ENCODE measurements at places on chromosomes 11 and 22. TPM values are rescaled to one million over a fixed set of nuclear protein-coding genes. Genes with fewer than 3 reads are reported as not detected.

DNA sequence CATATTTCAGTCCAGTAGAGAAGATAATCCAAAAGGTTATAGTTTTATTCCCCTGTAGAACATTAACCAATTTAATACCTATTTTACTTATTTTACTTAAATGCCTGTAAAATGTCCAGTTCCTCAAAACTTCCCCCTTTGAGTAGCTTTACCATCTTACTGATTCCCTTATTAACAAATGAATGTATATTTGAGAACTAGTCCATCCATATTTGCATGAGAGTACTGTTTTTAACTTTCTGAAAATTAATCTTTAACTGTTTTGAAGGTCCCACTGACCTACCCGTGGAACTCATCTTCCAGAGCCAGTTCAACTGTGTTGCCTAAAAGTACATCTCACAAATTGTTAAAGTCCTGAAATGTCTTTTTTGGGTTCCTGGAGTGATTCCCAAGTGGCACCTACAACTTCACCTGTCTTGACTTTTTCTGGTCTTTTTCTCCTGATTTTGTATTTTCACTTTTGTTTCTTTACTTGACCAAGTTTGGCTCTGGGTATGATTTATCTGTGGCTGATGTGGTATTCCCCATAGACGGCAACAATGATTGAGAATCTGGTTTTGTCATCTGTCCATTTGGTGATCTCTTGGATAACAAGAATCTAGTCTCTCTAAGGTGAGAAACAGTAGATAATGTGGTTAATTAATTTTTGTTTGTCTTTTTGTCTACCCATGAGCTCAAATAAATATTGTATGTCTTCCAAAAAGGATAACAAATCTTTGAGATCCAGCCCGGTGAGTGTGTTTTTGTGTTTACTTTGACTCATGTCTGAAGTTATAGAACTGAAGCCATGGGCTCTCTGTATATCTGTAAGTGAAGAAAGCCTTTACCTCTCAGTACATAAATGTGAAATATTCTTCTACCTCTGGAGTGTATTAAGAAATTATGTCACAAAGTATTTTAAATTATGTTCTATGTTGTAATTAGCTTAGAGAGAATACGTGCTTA is 174.2 kb downstream of the ETS1 start:
- peaks cover 3% of the 10 kb centered on the region for H3K27me3 ChIP-seq
- no peak overlapping the region for H3K4me3 ChIP-seq
- H3K4me1 ChIP-seq = peaks cover 2% of the 10 kb centered on the region

- DNase-seq = no peak
- H3K36me3 ChIP-seq = peaks cover 4% of the 10 kb centered on the region
- H3K27me3 ChIP-seq = peaks cover 10% of the 10 kb centered on the region
- H3K4me3 ChIP-seq = no peak overlapping the region
Measured at GRCh38 chr22:30697975-30698374, 3.3 kb downstream of the OSBP2 start.

DNA sequence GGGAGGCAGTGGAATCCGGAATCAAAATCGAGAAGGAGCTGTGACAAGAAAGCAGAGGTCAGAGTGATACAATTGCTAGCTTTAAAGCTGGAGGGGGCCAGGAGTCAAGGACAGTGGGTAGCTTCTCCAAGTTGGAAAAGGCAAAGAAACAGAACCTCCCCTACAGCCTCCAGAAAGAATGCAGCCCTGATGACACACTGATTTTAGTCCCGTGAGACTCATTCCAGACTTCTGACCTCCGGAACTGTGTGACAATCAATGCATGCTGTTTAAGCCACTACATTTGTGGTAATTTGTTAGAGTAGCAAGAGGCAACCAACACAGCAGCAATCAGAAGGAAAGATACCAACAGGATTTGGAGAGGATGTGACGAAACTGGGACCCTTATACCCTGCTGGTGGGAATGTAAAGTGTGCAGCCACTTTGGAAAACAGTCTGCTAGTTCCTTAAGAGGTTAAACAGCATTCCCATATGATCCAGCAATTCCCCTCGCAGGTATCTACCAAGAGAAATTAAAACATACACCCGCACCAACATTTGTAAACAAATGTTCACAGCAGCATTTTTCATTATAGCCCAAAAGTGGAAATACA is 66.7 kb downstream of the DSCAML1 start:
- no peak for DNase-seq
- no peaks in the 10 kb centered on the region for H3K4me1 ChIP-seq
- H3K27ac ChIP-seq = no peak overlapping the region

- H3K4me3 ChIP-seq = no peak overlapping the region
- H3K27me3 ChIP-seq = peaks cover 2% of the 10 kb centered on the region
- H3K4me1 ChIP-seq = peaks cover 3% of the 10 kb centered on the region
- no peaks in the 10 kb centered on the region for H3K36me3 ChIP-seq
- H3K27ac ChIP-seq = no peak overlapping the region
- no peak for DNase-seq
Measured at GRCh38 chr22:22355096-22355834, 110.7 kb downstream of the VPREB1 start.

DNA sequence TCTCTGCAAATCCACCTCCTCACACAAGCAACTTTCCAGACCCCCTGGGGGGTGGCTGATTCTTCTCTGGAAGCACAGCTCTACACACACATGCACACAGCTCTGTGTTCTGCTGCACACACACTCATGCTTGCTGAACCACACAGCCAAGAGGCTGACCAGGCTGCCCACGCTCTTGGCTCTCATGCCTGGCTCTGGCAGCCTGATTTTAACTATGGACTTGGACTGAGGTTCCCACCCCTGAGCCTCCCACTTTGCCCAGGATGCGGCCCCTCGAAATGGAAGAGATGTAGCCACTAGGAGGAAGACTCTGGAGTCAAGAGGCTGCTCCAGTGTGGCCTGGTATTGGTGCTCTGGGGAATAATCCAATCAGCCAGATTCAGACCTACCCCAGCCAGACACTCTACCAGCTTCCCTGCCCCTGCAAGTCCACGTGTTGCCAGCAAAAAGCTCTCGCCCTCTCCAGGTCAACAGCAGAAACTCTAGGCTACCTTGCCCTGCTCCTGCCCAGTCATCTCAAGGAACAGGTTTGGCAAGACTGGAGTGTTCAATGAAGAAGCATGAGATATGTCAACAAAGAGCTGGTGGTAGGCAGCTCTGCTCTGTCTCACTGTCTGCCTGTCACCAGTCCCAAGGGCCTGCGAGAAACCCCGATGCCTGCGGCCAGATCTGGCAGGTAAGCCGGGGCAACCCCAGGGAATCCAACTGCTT is 8.8 kb upstream of the CASTOR1 start:
- no peak overlapping the region for H3K4me3 ChIP-seq
- H3K27ac ChIP-seq = no peak overlapping the region

DNA sequence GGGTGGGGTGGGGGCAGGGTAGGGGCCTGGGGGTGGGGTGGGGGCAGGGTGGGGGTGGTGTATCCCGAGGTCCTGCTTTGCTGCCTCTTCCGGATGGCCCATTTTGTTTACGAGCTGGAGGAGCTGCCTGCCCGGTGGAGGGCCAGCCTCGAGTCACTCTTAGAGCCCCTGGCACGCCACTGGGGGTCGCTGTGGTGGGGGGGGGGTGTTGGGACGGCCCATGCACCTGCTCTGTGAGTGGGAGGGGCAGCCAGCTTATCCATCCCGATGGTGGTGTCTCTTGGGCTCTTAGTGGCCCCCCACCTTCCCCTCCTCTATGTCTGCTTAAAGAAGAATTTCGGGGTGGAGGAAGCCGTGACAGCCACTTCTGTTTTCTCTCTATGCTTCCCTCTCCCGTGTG is 24.6 kb downstream of the MRGPRD start:
- H3K4me3 ChIP-seq = no peak overlapping the region
- DNase-seq = peak; percentile 30
- H3K4me1 ChIP-seq = peaks cover 1% of the 10 kb centered on the region

DNA sequence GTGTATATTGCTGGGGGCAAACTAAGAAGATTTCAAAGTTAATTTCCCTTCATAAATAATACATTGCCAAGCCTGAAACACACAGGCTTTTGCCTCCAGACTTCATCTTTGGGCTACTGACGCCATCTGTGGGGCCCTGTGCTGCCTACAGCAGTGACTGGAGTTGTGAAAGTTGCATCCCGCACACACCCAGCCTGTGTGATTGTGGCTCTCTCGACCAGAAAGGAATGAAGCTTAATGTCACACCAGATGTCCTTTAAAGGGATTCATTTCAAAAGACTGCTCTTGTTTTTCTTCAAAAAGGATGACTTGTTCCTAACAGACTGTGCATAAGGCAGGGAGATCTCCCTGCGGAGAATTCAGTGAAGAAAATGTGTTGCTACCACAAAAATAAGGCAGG is 210.5 kb downstream of the FAM181B start:
- H3K4me1 ChIP-seq = no peaks in the 10 kb centered on the region
- peaks cover 2% of the 10 kb centered on the region for H3K27me3 ChIP-seq
- no peaks in the 10 kb centered on the region for H3K36me3 ChIP-seq
- no peak overlapping the region for H3K4me3 ChIP-seq

DNA sequence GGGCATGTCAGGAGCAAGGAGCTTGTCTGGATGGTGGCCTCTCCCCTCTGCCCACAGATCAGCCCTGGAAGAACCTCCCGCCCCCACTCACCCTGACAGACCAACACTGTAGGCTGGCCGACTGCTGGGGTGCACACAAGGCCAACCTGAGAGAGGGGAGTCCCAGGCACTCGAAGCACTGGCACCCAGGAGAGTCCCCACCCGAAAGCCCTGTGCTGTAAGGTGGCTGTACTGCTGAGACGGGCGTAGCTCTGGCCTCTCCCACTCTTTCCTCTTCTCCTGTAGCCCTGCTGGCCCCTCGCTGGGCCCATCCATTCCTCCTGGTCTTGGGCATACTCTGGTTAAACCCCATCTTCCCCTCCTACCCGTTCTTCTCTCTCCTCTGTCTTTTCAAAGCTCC is 39.7 kb downstream of the MYO7A start:
- H3K4me3 ChIP-seq = no peak overlapping the region
- H3K4me1 ChIP-seq = no peaks in the 10 kb centered on the region
- no peaks in the 10 kb centered on the region for H3K36me3 ChIP-seq
- no peak overlapping the region for H3K27ac ChIP-seq
- H3K27me3 ChIP-seq = no peaks in the 10 kb centered on the region

DNA sequence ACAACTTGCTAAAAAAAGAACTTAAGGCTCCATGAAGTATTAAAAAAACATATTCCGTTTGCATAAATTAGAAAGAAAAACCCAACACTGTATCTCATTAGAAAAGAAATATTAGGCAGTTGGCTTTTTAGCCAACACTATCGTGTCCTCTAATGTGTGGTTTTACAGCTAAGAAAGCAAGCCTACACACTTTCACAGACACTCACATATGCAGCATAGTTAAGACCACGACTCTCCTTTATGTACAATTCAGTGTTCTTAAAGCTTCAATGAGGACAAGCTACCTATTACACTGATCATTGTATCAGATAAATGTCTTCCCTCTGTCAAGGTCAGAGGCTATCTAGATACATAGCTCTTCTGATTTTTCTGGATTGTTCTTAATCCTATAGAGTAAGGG is 80.1 kb downstream of the PICALM start:
- H3K27me3 ChIP-seq = peaks cover 2% of the 10 kb centered on the region
- H3K4me3 ChIP-seq = no peak overlapping the region
- H3K27ac ChIP-seq = peak overlapping the region; percentile 89
- DNase-seq = no peak

DNA sequence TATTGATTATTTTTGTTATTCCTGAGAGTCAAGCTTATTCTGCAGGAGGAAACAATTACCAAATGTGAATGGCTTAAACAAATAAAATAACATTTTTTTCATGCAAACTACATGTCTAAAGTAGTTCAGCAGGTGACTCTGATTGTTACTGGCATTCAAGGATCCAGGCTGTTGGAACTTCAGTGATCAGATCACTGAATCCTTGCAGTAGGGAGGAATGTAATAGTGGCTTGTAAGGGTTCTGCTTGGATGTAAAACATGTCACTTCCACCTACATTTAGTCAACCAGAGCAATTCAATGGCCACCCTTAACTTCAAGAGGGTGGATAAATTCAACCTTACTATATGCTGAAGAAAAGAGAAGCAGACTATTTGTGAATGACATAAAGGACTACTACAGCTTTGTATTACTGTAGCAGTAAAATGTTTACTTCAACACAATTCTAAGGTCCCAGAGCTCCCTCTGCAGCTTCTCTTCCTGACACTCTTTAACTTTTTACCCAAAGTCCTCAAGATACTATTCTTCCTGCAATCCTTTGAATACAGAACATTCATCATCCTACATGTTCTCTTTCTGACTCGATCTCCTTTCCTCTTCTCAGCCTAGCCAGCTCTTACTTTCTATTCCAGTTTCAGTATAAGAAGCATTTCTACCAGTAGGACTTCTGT is 284.0 kb downstream of the LRRC4C start:
- DNase-seq = no peak
- no peak overlapping the region for H3K4me3 ChIP-seq
- no peak overlapping the region for H3K27ac ChIP-seq
- H3K36me3 ChIP-seq = no peaks in the 10 kb centered on the region

DNA sequence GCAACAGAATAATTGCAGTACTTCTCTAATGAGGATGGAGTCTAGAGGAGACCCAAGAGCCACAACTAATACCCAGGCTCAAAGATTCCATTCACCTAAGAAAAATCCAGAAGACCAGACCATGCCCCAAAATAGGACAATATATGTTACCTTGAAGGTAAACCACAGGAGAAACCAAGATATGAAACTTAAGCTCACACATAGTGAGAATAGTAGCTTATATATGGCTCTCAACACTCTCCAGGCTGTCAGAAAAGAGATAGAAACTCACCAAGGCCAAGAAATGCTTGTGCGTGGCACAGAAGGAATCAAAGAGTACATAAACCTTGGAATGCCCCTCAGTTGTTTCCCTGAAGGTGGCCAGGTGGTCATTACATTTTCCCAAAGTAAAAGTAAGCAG is 9.1 kb downstream of the FAM111A start:
- DNase-seq = no peak
- no peaks in the 10 kb centered on the region for H3K27me3 ChIP-seq
- no peak overlapping the region for H3K4me3 ChIP-seq

GRCh38 chr22:49062802-49063544 is 764.7 kb downstream of the BRD1 start:
- H3K27me3 ChIP-seq = peaks cover 12% of the 10 kb centered on the region
- no peak for DNase-seq
- H3K4me3 ChIP-seq = no peak overlapping the region
- H3K36me3 ChIP-seq = no peaks in the 10 kb centered on the region

The NUP50 gene
- 26.1 TPM for polyA plus RNA-seq

The TCN1 gene
- polyA plus RNA-seq = not detected

- no peaks in the 10 kb centered on the region for H3K4me1 ChIP-seq
- no peak for DNase-seq
- peaks cover 8% of the 10 kb centered on the region for H3K27me3 ChIP-seq
- no peak overlapping the region for H3K27ac ChIP-seq
Measured at GRCh38 chr22:50125029-50125428, 35.2 kb downstream of the MOV10L1 start.
